Thymus (tissue), 14 donors: ENCODE measurements at places on chromosomes 16 and 17. TPM values are rescaled to one million over a fixed set of nuclear protein-coding genes. Genes with fewer than 3 reads are reported as not detected.

CAPN15 gene
- 16.8 TPM for total RNA-seq

PPY gene
- 0.33 TPM for total RNA-seq

ABCA10 gene
- total RNA-seq: 1.1 TPM

ALDOA gene
- 523 TPM for total RNA-seq

SLC16A13 gene
- 0.42 TPM for total RNA-seq

NPB gene
- total RNA-seq: 1.7 TPM

P2RX1 gene
- 3.6 TPM for total RNA-seq

ESRP2 gene
- 10.1 TPM for total RNA-seq

ZFP3 gene
- 3.3 TPM for total RNA-seq

KRT33B gene
- 1.7 TPM for total RNA-seq

ITGB4 gene
- 4.3 TPM for total RNA-seq

STAT5A gene
- total RNA-seq: 47.4 TPM

PYY gene
- 0.57 TPM for total RNA-seq

VAT1L gene
- 0.24 TPM for total RNA-seq

RNF227 gene
- 2.7 TPM for total RNA-seq

AGRP gene
- total RNA-seq: 0.09 TPM

ADCY7 gene
- total RNA-seq: 30.9 TPM

CDK3 gene
- 3.2 TPM for total RNA-seq

WNT3 gene
- total RNA-seq: 0.42 TPM

PRSS21 gene
- total RNA-seq: 1.2 TPM

CRYM gene
- 0.33 TPM for total RNA-seq

HSD17B1 gene
- 1.1 TPM for total RNA-seq

AANAT gene
- total RNA-seq: not detected

SLC25A11 gene
- 46.7 TPM for total RNA-seq

EVPLL gene
- total RNA-seq: 4.3 TPM

PIPOX gene
- total RNA-seq: 1.3 TPM

CCL22 gene
- total RNA-seq: 1.8 TPM

FBXL16 gene
- 0.76 TPM for total RNA-seq

TCAP gene
- 0.28 TPM for total RNA-seq

GAST gene
- total RNA-seq: 5.0 TPM

KRT15 gene
- 191 TPM for total RNA-seq

CDH15 gene
- 0.19 TPM for total RNA-seq

GABARAPL2 gene
- total RNA-seq: 103 TPM

EPN3 gene
- 2.2 TPM for total RNA-seq

TP53TG3F gene
- total RNA-seq: not detected

NLRC5 gene
- total RNA-seq: 23.3 TPM

HOXB5 gene
- total RNA-seq: not detected

AOC3 gene
- 1.2 TPM for total RNA-seq

DRC3 gene
- total RNA-seq: 1.3 TPM

MYH13 gene
- total RNA-seq: under 0.01 TPM

KRTAP4-6 gene
- not detected for total RNA-seq

IL21R gene
- total RNA-seq: 10.7 TPM

B4GALNT2 gene
- total RNA-seq: 0.05 TPM

BCAR1 gene
- total RNA-seq: 2.9 TPM

GPR142 gene
- 0.09 TPM for total RNA-seq

CSH2 gene
- total RNA-seq: 1.0 TPM

TVP23A gene
- total RNA-seq: 7.4 TPM

GINS2 gene
- total RNA-seq: 23.2 TPM

MYH11 gene
- total RNA-seq: 1.1 TPM

OVCA2 gene
- 39.8 TPM for total RNA-seq

ITGA2B gene
- total RNA-seq: 0.38 TPM

TBC1D3G gene
- total RNA-seq: not detected

TPPP3 gene
- 1.6 TPM for total RNA-seq

ZNF597 gene
- total RNA-seq: 2.5 TPM

HIC1 gene
- 11.8 TPM for total RNA-seq

CBFA2T3 gene
- 11.2 TPM for total RNA-seq

DNAJC7 gene
- total RNA-seq: 99.1 TPM

TAT gene
- 0.09 TPM for total RNA-seq
